ENCODE measurements at places on chromosomes 5 and 9.

- DNase-seq: no peak
These were observed 34.4 kb downstream of the KIF2A start for GRCh38 chr5:62340392-62340791.

GRCh38 chr9:135350003-135350315 is 129.6 kb upstream of the PPP1R26 start:
- DNase-seq: peak; percentile 71

GRCh38 chr9:93830012-93830596 is 125.1 kb downstream of the BARX1 start:
- DNase-seq: no peak

- DNase-seq: no peak
These were observed 26.5 kb downstream of the OGN start for GRCh38 chr9:92377876-92378275.

GRCh38 chr9:74336161-74336560 is 161.0 kb upstream of the RORB start:
- DNase-seq: no peak

- no peak for DNase-seq
These were observed 80.5 kb upstream of the TNFSF8 start for GRCh38 chr9:115010874-115011273.

- no peak for DNase-seq
These were observed 86.2 kb downstream of the TEK start for GRCh38 chr9:27195191-27195590.

DNA sequence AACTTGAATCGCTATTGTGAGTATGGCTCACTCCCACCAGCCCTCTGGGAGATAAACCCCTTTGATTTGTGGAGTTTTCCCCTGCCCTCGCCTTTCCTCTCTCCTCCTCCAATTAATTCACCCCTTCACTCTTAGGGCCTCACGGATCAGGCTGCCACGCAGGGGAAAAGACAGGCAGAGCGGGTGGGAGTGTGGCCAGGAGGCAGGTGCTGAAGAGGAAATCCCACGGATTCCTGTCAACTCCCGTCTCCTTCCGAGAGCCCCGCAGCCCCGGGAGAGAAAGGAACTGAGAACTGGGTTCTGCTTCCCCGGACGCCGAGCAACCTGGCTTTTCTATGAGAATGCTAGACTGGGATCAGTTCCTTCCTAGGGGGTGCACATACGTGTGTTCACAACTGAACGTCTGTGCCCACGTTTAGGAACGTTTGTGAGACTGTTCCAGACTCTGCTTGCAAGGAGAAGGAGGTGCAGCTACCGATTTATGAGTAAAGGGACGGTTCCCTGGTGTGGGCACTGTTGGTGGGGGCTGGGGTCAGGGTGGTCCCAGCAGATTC is 314.5 kb upstream of the TLE4 start:
- no peak for DNase-seq

GRCh38 chr9:31776471-31776870 is 608.0 kb upstream of the ACO1 start:
- DNase-seq: peak; percentile 36

- DNase-seq: no peak
These were observed 29.6 kb upstream of the ZNF782 start for GRCh38 chr9:96883922-96884321.

DNA sequence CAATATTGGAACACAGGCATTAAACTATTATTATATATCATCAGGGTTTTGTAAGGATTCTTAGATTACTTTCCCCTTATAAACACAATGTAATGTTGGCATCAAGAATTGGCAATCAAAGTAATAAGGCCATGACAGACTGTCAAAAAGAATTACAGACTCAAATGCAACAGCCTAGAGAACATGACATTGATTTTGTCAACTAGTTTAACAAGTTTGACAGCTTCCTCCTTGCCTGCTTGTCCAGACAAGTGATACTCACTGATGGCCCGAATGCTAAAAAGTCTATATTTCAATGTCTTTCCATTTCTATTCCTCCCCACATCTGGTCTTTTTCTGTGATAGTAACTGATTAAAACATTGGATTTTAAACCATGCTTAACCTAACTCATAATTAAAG is 6.4 kb upstream of the ANKRD31 start:
- DNase-seq: no peak

DNA sequence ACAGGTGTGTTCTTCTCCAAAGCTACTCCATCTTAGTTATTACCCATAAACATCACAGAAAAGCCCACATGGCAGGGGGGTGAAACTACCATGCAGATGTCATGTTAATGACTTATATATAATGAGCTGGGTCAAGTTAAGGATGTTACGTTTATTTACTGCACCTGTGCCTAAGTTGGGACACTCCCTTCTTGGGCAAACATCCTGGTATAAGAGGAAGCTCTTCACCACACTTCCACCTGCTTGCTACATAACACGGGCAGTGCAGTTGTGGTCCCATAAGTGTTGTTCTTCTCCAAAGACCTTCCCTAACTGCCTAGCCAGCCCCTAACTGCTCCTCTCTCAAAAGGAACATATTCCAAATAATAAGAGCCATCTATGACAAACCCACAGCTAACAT is 9.3 kb upstream of the ZCCHC9 start:
- DNase-seq: no peak

- no peak for DNase-seq
These were observed 83.0 kb upstream of the PRLR start for GRCh38 chr5:35313291-35313690.

GRCh38 chr5:41843456-41844370 is 26.5 kb downstream of the OXCT1 start:
- DNase-seq: peak; percentile 63

- no peak for DNase-seq
These were observed 15.1 kb upstream of the SLC2A6 start for GRCh38 chr9:133493845-133494540.

GRCh38 chr5:164119806-164120447 is 614.5 kb downstream of the MAT2B start:
- DNase-seq: peak; percentile 46

- DNase-seq: no peak
These were observed 53.4 kb downstream of the ROR2 start for GRCh38 chr9:91896513-91897121.

DNA sequence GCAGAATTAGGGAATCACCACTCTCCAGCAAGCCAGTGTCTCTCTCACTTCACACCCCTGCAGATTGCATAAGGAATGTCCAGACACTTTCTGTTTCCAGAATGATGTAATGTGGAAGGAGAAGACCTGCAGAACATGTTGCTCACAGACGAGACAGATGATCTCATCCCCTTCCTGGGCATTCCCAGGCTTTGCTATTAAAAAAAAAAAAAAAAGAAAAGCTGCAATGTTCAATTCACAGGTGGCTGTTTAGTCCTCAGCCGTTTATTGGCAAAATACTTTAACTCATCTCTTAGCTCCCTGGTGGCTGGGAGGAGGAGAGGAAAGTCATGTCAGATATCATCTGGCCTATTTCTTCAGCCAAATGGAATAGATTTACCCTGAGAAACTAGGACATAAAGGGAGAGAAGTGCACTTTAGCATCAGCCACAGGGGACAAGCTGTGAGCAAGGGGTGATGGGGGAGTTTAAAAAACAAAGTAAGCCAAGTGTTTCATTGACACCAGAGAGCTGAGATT is 95.9 kb upstream of the TNC start:
- DNase-seq: peak; percentile 30

GRCh38 chr9:3708751-3709150 is 182.9 kb upstream of the RFX3 start:
- DNase-seq: peak; percentile 72

GRCh38 chr5:55855509-55855908 is 4.4 kb downstream of the IL31RA start:
- no peak for DNase-seq

GRCh38 chr9:36064448-36065037 is 27.8 kb downstream of the RECK start:
- DNase-seq: no peak

GRCh38 chr9:134066526-134066912 is 1.3 kb downstream of the BRD3 start:
- no peak for DNase-seq

GRCh38 chr9:15104826-15105420 is 194.7 kb upstream of the FREM1 start:
- no peak for DNase-seq
